HFFc6 (cell line): ENCODE measurements at places on chromosomes 12 and 14.

DNA sequence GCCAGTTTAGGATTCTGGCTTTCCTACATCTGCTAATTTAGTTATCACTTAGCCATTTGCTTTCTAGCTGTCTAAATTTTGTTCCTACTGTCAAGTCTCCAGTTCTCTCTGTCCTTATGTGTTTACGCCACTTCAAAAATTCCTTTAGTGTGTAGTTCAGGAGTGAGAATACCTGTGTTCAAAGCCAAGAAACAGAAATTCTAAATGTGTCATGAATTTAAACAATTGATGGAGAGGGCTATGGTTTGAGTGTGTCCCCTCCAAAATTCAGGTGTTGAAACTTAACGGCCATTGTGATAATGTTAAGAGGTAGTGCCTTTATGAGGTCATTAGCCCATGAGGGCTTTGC, 11.4 kb upstream of the CATSPERB start:
- no peak for DNase-seq

- DNase-seq, result peak; percentile 60
Observed at GRCh38 chr14:51304438-51304837, 64.4 kb downstream of the TMX1 start.

- no peak for DNase-seq
Observed at GRCh38 chr12:51055060-51055459, 6.9 kb downstream of the LETMD1 start.

DNA sequence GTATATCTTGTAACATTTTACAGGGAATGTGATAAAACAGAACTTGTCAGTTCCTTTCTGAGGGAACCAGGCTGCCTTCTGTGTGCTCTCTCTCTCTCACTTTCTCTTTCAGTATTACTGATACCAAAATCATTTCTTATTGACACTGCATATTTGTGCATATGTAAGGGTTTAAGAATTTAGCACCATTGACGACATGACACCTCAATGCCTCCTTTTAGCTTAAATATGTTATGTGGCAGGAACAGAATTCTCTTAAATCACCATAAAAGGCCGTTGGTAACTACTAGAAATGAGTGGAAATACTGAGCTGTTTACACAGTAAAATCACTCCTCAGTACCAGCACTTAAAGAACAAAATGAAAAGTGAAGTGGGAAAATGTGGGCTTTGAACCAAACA, 457.7 kb upstream of the SYT1 start:
- no peak for DNase-seq

GRCh38 chr14:102182190-102182589, 42.5 kb downstream of the WDR20 start:
- DNase-seq, result peak; percentile 65

DNA sequence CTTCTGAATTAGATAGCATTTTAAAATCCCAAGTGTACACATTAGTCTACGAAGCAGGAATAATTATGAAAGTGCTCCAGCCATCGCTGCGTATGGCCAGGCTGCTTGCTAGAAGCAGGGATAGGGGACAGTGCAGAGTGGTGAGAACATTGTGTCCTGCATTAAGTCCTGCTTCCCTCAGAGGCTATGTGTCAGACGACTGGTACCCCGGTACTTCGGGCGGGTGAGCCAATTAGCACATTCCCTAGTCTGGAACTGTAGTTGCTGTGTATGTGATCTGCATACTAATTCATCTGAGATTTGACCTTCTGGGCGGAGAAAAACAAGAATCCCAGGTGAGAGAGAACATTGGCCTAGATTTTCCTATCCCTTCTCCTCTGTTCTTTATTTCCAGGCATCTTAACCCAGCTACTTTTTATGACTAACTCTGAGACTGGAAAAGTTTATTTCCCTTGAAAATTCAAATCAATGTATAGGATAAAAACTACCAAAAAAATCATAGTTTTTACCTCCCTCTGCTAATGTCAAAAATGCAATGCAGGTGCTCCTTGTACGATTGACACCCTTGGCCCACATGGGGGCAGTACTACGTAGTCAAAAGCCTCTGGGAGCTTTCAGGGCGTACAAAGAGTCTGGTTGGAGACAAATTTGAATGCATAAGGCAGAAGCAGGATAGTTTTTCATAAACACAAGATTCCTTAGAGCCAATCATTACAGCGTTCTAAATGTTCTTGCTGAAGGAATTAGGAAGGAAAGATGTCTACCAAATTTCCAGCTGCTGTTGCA, 764.3 kb downstream of the NOVA1 start:
- no peak for DNase-seq
